ENCODE measurements at places on chromosomes 4 and X.

GRCh38 chr4:184151988-184152485 is 65.6 kb downstream of the ENPP6 start:
- DNase-seq, result no peak

DNA sequence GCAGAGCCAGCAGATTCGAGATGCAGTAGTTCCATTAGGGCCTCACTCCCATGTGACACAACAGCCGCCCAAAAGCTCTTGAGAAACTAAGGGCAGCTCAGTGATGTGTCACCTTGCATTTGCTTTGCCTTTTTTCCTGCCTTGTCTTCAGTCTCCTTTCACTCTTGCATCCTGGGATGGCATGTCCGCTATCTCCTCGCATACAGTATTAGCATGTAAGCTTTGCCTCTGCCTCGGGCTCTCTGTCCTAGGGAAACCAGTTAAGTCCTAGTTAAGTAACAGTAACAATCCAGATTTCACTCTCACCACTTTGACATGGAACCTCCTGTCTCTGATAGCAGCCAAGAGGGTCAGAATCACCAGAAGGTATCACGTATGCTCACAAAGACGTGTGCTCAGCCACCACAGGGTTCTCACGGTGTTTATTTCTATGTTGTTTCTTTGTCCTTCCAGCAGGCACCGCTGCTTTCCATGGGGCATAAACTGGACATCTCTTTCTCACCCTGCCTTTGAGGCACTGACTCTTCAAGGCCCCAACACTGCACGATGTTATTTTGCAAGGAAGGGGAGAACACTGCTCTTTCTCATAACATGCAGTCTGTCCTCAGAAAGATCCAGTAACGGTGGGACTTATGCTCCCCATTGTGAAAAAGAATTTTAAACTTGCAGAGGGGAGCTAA is 26.7 kb upstream of the SORBS2 start:
- DNase-seq, result peak; percentile 5

GRCh38 chr4:156945532-156945931 is 26.1 kb downstream of the PDGFC start:
- no peak for DNase-seq

DNA sequence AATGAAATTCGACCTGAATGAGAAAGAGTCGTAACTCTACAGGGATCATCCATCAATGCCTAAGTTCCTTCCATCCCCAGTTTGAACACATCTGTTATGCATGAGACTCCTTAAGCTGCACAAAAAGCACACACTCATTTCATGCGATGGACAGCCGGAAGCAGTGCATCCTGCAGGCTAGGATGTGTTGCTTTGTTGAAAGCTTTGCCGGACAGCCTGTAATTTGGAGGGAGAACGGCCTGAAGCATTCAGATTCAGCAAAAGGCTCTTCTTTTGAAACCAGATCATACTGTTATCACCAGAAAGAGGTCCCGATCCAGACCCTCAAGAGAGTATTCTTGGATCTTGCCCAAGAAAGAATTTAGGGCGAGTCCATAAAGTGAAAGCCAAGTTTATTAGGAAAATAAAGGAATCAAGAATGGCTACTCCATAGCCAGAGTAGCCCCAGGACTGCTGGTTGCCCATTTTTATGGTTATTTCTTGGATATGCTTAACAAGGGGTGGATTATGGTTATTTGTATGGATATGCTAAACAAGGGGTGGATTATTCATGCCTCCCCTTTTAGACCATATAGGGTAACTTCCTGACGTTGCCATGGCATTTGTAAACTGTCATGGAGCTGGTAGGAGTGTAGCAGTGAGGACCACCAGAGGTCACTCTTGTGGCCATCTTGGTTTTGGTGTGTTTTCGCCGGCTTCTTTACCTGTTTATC is 48.1 kb upstream of the DHRSX start:
- DNase-seq, result no peak

DNA sequence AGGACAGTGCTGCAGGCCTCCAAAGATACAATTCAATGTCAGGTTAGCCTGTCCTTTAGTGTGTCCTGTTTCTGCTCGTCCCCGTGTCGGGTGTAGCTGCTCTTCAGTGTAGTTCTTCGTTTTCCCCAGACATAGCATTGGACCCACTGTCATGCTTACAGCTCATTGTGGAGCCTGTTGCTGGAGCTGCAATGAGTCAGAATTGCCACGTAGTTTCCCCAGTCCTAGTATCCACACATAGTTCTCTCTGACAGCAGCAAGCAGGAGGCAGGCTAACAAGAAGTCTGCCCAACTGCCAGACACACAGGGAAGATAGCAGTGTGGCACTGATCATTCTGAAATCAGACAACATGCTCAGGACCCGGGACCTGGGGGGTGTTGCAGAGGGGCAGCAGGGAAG is 49.2 kb downstream of the MOSPD2 start:
- peak; percentile 25 for DNase-seq

GRCh38 chr4:144754562-144755410 is 108.8 kb downstream of the HHIP start:
- DNase-seq, result peak; percentile 25

GRCh38 chr4:105236916-105237311 is 90.2 kb downstream of the TET2 start:
- no peak for DNase-seq

- peak; percentile 34 for DNase-seq
Observed at GRCh38 chr4:78057600-78058550, 752 bp downstream of the FRAS1 start.

DNA sequence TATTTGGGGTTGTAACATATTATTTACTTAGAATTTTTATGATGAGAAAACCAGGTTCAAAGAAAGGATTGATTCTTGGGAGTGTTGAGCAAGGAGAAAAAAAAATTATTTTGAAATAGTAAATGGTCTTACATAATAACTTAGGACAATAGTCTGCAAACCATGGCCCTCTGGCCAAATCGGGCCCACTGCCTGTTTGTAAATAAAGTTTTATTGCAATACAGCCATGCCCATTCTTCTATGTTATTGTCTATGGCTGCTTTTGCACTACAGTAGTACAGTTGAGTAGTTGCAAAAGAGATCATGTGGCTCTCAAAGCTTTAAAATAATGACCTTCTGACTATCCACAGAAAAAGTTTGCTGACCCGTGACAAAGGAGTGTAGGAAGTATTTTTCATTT is 63.2 kb upstream of the MCUB start:
- no peak for DNase-seq

DNA sequence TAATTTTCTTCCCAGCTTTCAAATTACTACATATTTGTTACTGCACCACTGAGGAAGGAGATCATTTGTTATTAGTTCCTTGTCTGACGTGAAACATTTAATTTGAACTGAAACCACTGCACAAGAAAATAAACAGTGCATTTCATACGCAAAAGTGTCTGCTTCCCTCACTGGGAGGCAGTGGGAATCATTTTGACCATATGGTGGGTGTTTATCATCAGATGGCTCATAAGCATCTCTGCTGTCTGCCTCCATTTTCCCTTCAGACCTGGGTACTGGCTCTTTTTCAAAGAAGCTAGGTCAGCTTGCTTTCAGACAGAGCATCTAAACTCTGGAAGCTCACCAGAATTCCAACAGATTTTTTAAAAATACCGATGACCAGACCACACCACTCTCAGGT is 135.2 kb downstream of the PCDH19 start:
- no peak for DNase-seq

DNA sequence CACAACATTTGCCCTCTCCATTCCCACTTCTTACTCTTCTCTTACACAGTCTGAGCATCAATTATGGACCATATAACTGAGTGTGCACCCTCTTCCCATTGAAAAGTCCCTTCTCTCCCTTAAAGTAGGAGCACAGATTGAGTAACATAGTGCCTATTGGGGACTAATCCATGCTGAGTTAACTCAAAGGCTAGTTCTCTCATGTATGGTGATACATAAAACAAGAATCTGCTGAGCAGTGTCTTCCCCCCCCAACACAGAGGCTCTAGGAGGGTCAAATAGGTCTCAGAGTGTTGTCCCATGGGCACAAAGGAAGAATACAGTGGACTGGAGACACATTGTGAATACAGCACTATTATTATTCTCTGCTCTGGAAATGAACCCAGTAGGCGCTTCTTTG is 274.6 kb upstream of the BOD1L1 start:
- no peak for DNase-seq

- DNase-seq, result no peak
Observed at GRCh38 chr4:140076307-140076706, 77.7 kb downstream of the MAML3 start.

Measured in ACHN (cell line).